ENCODE measurements at places on chromosomes 7 and 10.

DNA sequence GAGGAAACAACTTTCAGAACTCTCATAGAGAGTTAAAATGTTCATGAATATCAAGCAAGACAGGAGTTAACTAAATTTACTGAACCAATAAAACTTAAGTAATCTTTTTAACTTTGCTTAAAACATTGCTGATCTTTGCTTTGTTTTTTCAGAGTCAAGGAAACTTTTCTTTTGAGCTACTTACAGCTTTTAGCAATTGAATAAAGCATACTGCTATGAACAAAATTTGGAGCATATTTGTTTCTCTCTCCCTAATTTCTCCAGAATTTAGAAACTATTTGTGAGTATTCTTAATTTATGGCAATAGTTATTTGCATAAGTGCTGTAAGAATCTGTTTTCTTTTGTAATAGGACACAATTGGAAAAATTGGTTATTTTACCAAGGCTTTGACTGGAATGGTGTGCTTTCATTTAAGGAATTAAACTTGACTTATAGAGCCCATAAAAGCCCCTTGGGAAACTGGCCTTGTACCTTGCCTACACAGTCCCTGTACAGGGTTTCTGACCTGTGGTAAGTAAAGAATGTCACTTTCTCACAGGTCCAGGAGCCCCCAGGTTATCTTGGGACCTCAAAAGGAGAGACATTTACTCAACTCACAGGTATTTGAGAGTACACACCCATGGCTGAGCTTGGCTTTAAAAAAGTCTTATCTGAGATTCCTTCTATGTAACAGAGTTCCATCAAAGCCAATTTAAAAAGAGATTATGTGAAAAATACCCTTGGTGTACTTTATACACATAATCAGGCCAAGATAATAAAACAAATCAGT is 23.3 kb upstream of the KIAA1549 start:
- H3K4me1 ChIP-seq: no peaks in the 10 kb centered on the region
- no peak for DNase-seq
- H3K27me3 ChIP-seq: peaks cover 2% of the 10 kb centered on the region
- no peak overlapping the region for H3K27ac ChIP-seq

- peaks cover 20% of the 10 kb centered on the region for H3K4me1 ChIP-seq
- H3K27me3 ChIP-seq: no peaks in the 10 kb centered on the region
- H3K27ac ChIP-seq: peak within 1 kb of the TSS; percentile 38
These were observed at the start of gene DENND10 for GRCh38 chr10:119103903-119104653. Gene DENND10 (plus strand): TSS chr10:119104113. CDS start chr10:119104143, 30 bp downstream.

DNA sequence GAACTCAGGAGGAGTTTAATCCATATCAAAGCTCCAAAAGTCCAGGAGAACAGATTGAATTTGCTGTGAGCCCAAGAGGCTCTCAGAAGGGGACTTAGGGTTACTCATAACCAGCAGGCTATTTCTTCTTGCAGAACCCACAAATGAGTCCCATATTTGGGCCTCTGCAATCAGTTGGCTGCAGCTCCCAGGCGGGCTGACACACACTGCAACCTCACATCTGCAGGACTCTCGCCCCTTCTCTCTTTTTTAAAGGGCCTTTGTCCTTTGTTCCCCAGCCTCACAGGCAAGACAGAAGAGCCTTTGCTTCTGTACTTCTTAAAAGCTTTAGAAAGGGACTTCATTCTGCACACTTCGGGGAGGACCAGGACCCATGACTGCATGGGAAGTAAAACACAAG is 26.7 kb downstream of the CREB3L2 start:
- H3K27me3 ChIP-seq: no peaks in the 10 kb centered on the region
- DNase-seq: no peak
- H3K36me3 ChIP-seq: peaks cover 3% of the 10 kb centered on the region

- H3K4me3 ChIP-seq: no peak overlapping the region
- no peak overlapping the region for H3K27ac ChIP-seq
- H3K36me3 ChIP-seq: no peaks in the 10 kb centered on the region
- H3K27me3 ChIP-seq: peaks cover 22% of the 10 kb centered on the region
- no peak for DNase-seq
These were observed 318.9 kb upstream of the ZMIZ1 start for GRCh38 chr10:78749898-78750297.

- no peak for DNase-seq
- no peaks in the 10 kb centered on the region for H3K4me1 ChIP-seq
- H3K4me3 ChIP-seq: no peak overlapping the region
These were observed 39.8 kb upstream of the ZNF37A start for GRCh38 chr10:38054361-38054797.

- no peaks in the 10 kb centered on the region for H3K4me1 ChIP-seq
- no peak for DNase-seq
- H3K27ac ChIP-seq: no peak overlapping the region
- no peaks in the 10 kb centered on the region for H3K36me3 ChIP-seq
- no peaks in the 10 kb centered on the region for H3K27me3 ChIP-seq
These were observed 362.6 kb downstream of the PAXIP1 start for GRCh38 chr7:154640266-154640865.

DNA sequence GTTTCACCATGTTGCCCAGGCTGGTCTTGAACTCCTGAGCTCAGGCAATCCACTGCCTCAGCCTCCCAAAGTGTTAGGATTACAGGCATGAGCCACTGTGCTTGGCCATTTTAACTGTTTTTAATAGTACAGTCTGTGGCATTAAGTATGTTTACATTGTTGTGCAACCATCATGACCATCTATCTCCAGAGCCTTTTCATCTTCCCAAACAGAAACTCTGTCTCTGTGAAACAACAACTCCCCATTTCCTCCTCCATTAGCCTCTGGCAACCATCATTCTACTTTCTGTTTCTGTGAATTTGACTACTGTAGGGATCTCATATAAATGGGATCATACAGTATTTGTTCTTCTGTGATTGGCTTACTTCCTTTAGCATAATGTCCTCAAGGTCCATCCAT is 48.3 kb upstream of the SEPHS1 start:
- H3K27ac ChIP-seq: no peak overlapping the region
- no peak for DNase-seq
- peaks cover 13% of the 10 kb centered on the region for H3K27me3 ChIP-seq
- H3K4me3 ChIP-seq: no peak overlapping the region
- H3K4me1 ChIP-seq: no peaks in the 10 kb centered on the region
- H3K36me3 ChIP-seq: no peaks in the 10 kb centered on the region

GRCh38 chr10:63206576-63206975 is 73.4 kb downstream of the NRBF2 start:
- no peak overlapping the region for H3K4me3 ChIP-seq
- no peak overlapping the region for H3K27ac ChIP-seq
- peaks cover 56% of the 10 kb centered on the region for H3K4me1 ChIP-seq
- H3K36me3 ChIP-seq: peaks cover 29% of the 10 kb centered on the region
- no peak for DNase-seq

DNA sequence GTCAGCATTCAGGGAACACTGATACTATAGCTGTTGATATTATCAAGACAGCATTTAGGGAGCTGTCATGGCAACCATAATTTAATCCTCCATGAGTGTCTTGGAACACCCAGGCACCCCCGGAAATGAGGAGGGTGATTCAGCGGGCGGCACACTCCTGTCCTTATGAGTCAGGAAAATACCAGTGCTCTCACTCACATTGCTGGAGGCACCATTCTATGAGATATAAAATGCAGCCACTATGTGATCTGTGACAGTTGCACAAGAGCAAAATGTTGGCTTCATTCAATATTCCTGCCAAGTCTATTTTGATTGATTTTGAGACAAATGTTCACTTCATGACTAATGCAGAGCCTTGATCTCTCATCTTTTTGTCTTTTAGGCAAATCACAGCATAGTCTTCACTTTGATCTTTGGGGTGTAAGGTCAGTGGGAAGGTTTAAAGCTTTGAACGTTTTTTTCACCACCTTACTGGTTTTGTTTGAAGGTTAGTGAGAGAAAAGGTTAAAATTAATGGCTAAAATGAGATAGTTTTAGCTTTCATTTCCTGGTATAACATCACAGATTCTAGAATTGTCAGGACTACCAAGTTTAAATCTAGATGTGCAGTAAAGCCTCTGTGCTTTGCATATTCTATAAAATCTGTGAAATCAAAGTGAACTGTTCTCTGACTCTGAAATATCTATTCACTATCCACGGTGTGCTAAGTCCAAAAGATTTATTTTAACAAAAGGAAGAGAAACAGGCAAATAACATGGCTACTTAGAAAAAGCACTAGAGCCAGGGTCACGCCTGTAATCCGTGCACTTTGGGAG is 12.4 kb upstream of the ARHGAP12 start:
- H3K36me3 ChIP-seq: no peaks in the 10 kb centered on the region
- peak; percentile 47 for DNase-seq
- no peak overlapping the region for H3K4me3 ChIP-seq
- peaks cover 7% of the 10 kb centered on the region for H3K4me1 ChIP-seq
- no peaks in the 10 kb centered on the region for H3K27me3 ChIP-seq

DNA sequence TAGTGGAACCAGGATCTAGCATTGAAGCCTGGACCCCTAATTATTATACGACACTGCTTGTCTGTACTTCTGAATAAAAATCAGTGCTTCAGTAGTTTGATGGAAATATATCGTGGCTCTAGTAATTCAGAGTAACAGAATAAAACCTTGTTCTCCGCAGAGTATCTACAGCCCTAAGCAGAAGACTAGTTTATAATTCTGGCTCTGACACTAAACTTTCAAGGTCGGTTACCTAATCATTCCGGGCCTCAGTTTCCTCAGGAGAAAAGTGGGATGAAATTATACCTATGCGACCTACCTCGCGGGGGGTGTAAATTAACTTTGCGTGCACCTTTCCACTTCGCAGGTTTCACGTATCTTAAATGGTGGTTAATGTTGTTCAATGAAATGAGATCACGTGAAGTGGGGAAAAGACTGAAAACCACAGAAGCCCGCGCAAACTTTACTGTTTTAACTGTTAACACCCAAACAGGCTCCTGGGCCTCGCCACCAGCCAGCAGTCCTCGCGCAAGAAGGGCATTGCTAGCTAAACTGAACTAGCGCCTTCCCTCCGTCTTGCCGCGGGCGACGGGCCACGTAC is 615 bp downstream of the THAP5 start:
- H3K4me1 ChIP-seq: peaks cover 40% of the 10 kb centered on the region
- H3K36me3 ChIP-seq: peaks cover 41% of the 10 kb centered on the region

GRCh38 chr7:76423666-76424412 is 911 bp upstream of the ZP3 start:
- no peaks in the 10 kb centered on the region for H3K36me3 ChIP-seq
- H3K27ac ChIP-seq: no peak overlapping the region
- no peaks in the 10 kb centered on the region for H3K27me3 ChIP-seq
- no peak for DNase-seq
- no peak overlapping the region for H3K4me3 ChIP-seq
- H3K4me1 ChIP-seq: peaks cover 5% of the 10 kb centered on the region

DNA sequence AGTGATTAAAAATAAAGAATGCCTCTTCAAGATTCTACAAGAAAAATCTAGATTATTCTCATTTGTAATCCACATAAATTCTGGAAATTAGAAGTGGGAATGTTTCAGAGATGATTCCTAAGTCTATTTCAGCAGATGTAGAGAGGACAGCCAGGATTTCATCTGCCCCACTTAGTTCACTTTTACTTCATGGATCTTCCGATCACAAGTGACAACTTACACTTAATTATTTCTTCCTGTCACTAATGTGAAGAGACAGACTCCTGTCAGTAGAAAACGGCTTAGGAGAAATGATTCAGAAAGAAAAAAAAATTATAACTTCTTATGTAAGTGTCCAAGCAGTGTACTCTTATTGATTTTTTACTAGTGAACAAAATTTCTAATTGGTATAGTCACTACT is 368.2 kb upstream of the SMIM30 start:
- H3K4me3 ChIP-seq: no peak overlapping the region
- DNase-seq: no peak
- no peaks in the 10 kb centered on the region for H3K27me3 ChIP-seq
- no peaks in the 10 kb centered on the region for H3K4me1 ChIP-seq
- H3K36me3 ChIP-seq: no peaks in the 10 kb centered on the region

DNA sequence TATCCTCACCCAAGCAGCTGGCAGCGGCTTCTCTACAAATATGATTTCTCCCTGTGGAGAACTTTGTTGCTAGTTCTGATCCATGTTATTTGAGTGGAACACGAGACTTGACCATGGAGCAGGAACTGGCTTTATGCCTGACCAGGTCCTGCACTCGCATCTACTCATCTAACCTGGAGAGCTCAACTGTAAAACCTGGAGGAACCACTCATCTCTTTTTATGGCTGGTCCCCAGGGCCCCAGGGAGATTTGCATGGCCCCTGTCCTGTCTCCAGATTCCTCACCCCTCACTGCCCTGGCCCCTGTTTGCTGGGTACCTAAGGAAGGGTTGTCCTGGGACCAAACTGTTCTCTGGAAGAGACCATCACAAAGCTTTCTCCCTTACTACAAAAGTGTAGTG is 16.0 kb downstream of the TCAF1 start:
- H3K4me1 ChIP-seq: peaks cover 15% of the 10 kb centered on the region
- no peak for DNase-seq
- H3K36me3 ChIP-seq: peaks cover 16% of the 10 kb centered on the region
- no peak overlapping the region for H3K4me3 ChIP-seq

- no peak overlapping the region for H3K27ac ChIP-seq
- no peak for DNase-seq
- H3K36me3 ChIP-seq: no peaks in the 10 kb centered on the region
- H3K27me3 ChIP-seq: no peaks in the 10 kb centered on the region
- H3K4me3 ChIP-seq: no peak overlapping the region
These were observed 449.3 kb downstream of the CNTNAP2 start for GRCh38 chr7:146565872-146566271.

- DNase-seq: no peak
- no peaks in the 10 kb centered on the region for H3K36me3 ChIP-seq
- no peak overlapping the region for H3K4me3 ChIP-seq
- H3K4me1 ChIP-seq: no peaks in the 10 kb centered on the region
- H3K27me3 ChIP-seq: no peaks in the 10 kb centered on the region
These were observed 493.1 kb downstream of the AUTS2 start for GRCh38 chr7:70091362-70091761.

- H3K4me1 ChIP-seq: no peaks in the 10 kb centered on the region
- no peak overlapping the region for H3K27ac ChIP-seq
- no peak overlapping the region for H3K4me3 ChIP-seq
- peaks cover 10% of the 10 kb centered on the region for H3K27me3 ChIP-seq
- DNase-seq: no peak
These were observed 53.2 kb upstream of the TMEM273 start for GRCh38 chr10:49241385-49241784.

GRCh38 chr7:36279200-36279925 is 110.3 kb upstream of the ANLN start:
- H3K4me1 ChIP-seq: peaks cover 29% of the 10 kb centered on the region
- no peak overlapping the region for H3K4me3 ChIP-seq
- H3K36me3 ChIP-seq: no peaks in the 10 kb centered on the region
- no peak overlapping the region for H3K27ac ChIP-seq

DNA sequence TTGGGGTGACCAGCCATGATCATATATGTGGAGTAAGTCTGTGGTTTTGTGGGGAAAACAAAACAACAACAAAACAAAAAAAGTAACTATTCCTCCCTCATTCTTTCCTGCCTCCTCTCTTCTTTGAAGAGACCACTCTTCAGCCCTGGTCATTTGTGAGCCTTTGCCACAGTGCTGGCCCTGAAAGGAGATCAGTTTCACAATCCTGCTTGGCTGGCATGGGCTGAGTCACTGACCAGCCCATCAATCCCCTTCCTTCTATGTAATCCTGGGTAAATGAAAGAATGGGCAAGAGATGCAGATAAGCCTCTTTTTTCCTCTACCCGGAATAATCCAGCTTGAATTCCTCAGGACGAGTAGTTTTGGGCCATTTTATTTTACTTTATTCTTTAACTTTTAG is 13.6 kb downstream of the CSTF2T start:
- H3K36me3 ChIP-seq: no peaks in the 10 kb centered on the region
- no peak overlapping the region for H3K27ac ChIP-seq
- no peak overlapping the region for H3K4me3 ChIP-seq
- H3K27me3 ChIP-seq: peaks cover 7% of the 10 kb centered on the region
- no peak for DNase-seq

Data from activated CD4-positive, alpha-beta memory T cell treated with anti-CD3 and anti-CD28 coated beads for 36 hours (primary cell).